Psoas muscle (tissue), 8 donors: ENCODE measurements at places on chromosomes 2 and 18. TPM values are rescaled to one million over a fixed set of nuclear protein-coding genes. Genes with fewer than 3 reads are reported as not detected.
A peak's percentile ranks its signal among the peaks of the same experiment; 100 is the strongest.

ZC3H6 gene
- total RNA-seq: 13.8 TPM

BOK gene
- total RNA-seq: 2.8 TPM

RTKN gene
- 10.2 TPM for total RNA-seq

ARID5A gene
- total RNA-seq: 25.7 TPM

RAB6C gene
- 0.09 TPM for total RNA-seq

SANBR gene
- 2.8 TPM for total RNA-seq

IL37 gene
- not detected for total RNA-seq

TMEM17 gene
- 0.44 TPM for total RNA-seq

DNA sequence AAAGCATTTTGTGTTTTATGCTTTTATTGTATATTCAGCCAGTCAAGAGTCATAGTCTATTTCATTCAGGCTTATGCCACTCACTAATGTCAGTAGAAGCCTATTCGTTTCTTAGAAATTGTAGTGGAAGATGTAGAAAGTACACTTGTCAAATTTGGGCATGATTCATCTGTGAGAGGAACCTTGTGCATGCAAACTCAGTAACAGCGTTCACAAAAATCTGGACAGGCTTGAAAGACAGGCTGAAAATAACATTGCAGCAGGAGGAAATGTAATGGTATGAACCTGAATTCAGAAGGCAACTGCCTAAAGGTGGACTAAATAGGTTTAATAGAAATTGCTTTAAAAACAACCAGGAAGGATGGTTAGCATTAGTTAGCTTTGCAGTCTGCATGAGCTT is 213.5 kb downstream of the CMPK2 start:
- H3K4me1 ChIP-seq: peaks cover 12% of the 10 kb centered on the region
- H3K27me3 ChIP-seq: no peaks in the 10 kb centered on the region
- no peaks in the 10 kb centered on the region for H3K36me3 ChIP-seq
- no peak overlapping the region for H3K27ac ChIP-seq

GRCh38 chr18:68769461-68769860 is 28.4 kb upstream of the CCDC102B start:
- no peak for DNase-seq
- no peaks in the 10 kb centered on the region for H3K4me1 ChIP-seq
- H3K27ac ChIP-seq: no peak overlapping the region
- no peak overlapping the region for H3K4me3 ChIP-seq
- no peaks in the 10 kb centered on the region for H3K36me3 ChIP-seq
- H3K27me3 ChIP-seq: no peaks in the 10 kb centered on the region

GRCh38 chr2:220370764-220371163 is 743.3 kb downstream of the SLC4A3 start:
- H3K4me1 ChIP-seq: no peaks in the 10 kb centered on the region
- no peak overlapping the region for H3K4me3 ChIP-seq
- no peak overlapping the region for H3K27ac ChIP-seq
- DNase-seq: no peak
- peaks cover 3% of the 10 kb centered on the region for H3K27me3 ChIP-seq
- H3K36me3 ChIP-seq: no peaks in the 10 kb centered on the region

GRCh38 chr2:240632306-240632721 is 7.0 kb downstream of the GPR35 start:
- H3K27me3 ChIP-seq: no peaks in the 10 kb centered on the region
- DNase-seq: no peak
- H3K4me3 ChIP-seq: no peak overlapping the region
- no peak overlapping the region for H3K27ac ChIP-seq

DNA sequence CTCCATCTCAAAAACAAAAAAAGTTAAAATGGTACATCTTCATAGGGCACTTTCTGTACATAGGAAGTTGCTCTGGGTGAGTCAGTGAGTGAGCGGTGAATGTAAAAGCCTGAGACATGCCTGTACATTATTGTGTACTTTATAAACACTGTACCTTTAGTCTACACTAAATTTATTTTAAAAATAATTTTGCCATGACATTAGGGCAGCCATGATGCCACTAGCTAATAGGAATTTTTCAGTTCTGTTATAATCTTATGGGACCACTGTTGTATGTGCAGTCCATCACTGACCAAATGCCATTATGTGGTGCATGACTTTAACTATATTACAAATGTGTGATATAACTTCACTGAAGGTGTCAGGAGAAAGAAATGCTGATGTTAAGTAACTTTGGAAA is 11.0 kb upstream of the TXNDC2 start:
- no peak overlapping the region for H3K27ac ChIP-seq
- H3K27me3 ChIP-seq: no peaks in the 10 kb centered on the region
- no peak overlapping the region for H3K4me3 ChIP-seq
- no peaks in the 10 kb centered on the region for H3K36me3 ChIP-seq
- peaks cover 6% of the 10 kb centered on the region for H3K4me1 ChIP-seq

DNA sequence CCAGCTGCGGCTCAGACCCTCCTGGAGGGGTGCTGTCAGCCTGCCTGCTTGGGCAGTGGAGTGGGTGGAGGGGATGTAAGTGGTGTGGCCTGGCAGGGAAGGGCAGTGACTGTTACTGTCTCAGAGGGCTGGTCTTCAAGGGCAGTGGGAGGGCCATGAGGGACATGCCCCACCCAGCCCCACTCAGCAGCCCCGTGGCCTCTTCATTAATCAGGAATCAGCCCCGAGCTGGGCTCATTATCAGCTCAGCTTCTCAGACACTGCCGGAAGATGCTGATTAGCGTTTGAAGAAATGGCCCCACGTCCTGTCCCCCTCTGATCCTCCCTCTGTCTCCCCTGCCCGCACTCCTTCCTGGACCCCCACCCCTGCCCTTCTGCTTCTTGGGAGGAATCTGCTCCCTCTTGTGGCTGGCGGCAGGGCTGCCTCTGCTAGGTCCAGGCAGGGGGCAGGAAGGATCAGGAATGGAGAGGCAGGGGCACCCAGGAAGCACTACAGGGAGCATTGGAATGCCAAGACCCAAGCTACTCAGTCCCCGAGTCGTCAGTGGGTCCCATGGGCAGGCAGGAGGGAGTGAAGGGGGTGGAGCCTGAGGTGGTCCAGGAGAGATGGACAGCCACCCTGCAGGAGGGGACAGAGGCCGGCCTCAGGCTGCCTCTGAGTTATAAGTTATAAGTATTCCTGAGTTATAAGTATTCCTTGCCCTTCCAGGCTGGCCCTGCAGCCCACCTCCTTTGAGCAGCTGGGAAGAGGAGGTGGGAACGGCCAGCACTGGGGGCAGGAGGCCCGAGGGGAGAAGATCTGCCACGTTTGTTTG is 7.0 kb downstream of the ASIC4 start:
- no peak for DNase-seq
- no peaks in the 10 kb centered on the region for H3K4me1 ChIP-seq
- no peaks in the 10 kb centered on the region for H3K36me3 ChIP-seq
- no peak overlapping the region for H3K27ac ChIP-seq

GRCh38 chr2:191304939-191305875 is 60.0 kb downstream of the MYO1B start:
- H3K4me3 ChIP-seq: no peak overlapping the region
- DNase-seq: peak; percentile 68
- H3K36me3 ChIP-seq: no peaks in the 10 kb centered on the region
- H3K4me1 ChIP-seq: no peaks in the 10 kb centered on the region
- H3K27ac ChIP-seq: peak overlapping the region; percentile 58
- H3K27me3 ChIP-seq: no peaks in the 10 kb centered on the region

GRCh38 chr2:96112501-96113366 is 3.6 kb downstream of the ADRA2B start:
- no peaks in the 10 kb centered on the region for H3K36me3 ChIP-seq
- H3K27ac ChIP-seq: no peak overlapping the region
- H3K4me1 ChIP-seq: no peaks in the 10 kb centered on the region

- no peak overlapping the region for H3K4me3 ChIP-seq
- H3K4me1 ChIP-seq: no peaks in the 10 kb centered on the region
- no peak for DNase-seq
- no peaks in the 10 kb centered on the region for H3K27me3 ChIP-seq
Observed at GRCh38 chr18:23938043-23938756, 76.4 kb upstream of the TTC39C start.

- H3K36me3 ChIP-seq: peaks cover 22% of the 10 kb centered on the region
- H3K27ac ChIP-seq: peak overlapping the region; percentile 42
- no peak overlapping the region for H3K4me3 ChIP-seq
- H3K4me1 ChIP-seq: peaks cover 19% of the 10 kb centered on the region
Observed at GRCh38 chr2:178592655-178593054, 112.4 kb downstream of the PLEKHA3 start.

DNA sequence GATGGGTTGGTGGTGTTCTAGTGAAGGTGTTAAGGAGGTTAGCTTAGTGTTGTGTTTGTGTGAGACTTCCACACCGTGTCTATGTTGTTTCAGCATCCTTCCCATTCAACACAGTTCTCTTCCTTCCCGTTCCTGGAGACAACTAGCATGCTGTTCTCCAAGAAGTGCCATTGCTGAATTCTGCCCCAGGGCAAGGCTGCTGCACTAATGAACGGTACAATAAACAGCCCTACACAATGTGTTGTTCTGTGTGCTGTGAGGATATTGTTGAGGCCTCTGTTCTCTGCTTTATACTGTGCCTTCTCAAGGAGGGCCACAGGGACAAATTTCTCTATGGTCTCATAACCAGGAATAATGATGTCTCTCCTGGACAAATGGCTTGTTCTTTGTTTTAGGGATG is 39.8 kb upstream of the ZEB2 start:
- no peak overlapping the region for H3K27ac ChIP-seq
- H3K36me3 ChIP-seq: no peaks in the 10 kb centered on the region
- DNase-seq: no peak
- no peak overlapping the region for H3K4me3 ChIP-seq
- no peaks in the 10 kb centered on the region for H3K4me1 ChIP-seq

GRCh38 chr2:226155093-226155875 is 644.3 kb downstream of the IRS1 start:
- peak overlapping the region; percentile 66 for H3K27ac ChIP-seq
- H3K4me3 ChIP-seq: peak overlapping the region; percentile 50
- DNase-seq: no peak
- H3K4me1 ChIP-seq: peaks cover 10% of the 10 kb centered on the region
- no peaks in the 10 kb centered on the region for H3K27me3 ChIP-seq
